Panc1 (cell line): ENCODE measurements at places on chromosomes 6 and 20.

DNA sequence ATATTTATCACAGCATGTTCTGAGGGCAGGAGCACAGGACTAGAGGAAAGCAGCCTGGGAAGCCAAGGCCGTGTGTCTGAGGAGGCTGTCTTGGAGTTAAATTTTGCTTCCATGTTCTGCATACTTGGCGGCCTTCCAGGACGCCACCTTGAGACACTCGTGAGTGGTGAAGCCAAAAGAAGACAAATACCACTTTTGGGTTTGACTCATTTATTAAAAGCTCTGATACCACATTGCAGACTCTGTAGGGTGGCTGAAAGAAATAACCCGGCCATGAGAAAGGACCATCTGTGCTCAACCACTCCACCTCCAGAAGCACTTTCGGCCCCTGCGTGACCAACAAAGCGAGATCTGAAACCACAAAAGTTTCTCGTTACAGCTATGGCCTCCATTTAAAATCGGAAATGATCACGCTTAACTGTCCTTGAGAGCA, 120.0 kb downstream of the TMEM242 start:
- no peak for DNase-seq

GRCh38 chr6:131061751-131062119, 1.3 kb downstream of the EPB41L2 start:
- no peak for DNase-seq

- DNase-seq: no peak
These were observed 381.6 kb upstream of the CNR1 start for GRCh38 chr6:88547768-88548167.

- no peak for DNase-seq
These were observed 132.3 kb downstream of the TINAG start for GRCh38 chr6:54440549-54440948.

- DNase-seq: no peak
These were observed 10.8 kb downstream of the DDO start for GRCh38 chr6:110404607-110405006.

GRCh38 chr6:107272246-107272645, 156.9 kb upstream of the BEND3 start:
- DNase-seq: no peak

DNA sequence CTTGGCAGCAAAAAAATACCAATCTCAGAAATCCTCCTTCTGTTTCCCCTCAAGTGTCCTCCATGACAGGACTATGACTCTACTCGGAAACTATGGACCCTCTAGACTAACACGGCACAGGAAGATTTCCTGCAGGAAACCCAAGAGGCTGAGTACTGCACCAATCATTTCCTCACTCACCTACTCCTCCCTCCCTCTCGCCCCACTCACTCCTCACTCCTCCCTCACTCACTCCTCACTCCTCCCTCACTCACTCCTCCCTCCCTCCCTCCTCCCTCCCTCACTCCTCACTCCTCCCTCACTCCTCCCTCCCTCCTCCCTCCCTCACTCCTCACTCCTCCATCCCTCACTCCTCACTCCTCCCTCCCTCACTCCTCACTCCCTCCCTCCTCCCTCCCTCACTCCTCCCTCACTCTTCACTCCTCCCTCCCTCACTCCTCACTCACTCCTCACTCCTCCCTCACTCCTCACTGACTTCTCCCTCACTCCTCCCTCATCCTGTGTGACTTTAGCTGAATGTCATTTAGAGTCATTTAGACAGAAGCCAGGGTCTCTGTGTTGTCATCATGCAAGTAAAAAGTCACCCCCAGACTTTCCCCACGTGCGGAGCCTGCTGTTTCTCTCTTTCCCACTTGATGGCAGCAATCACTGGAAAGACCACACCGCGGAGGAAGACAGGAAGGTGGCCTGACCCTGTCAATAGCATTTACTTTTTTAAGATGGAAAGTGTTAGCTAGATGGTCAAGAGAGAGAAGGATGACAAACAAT, 226.8 kb upstream of the PDE10A start:
- no peak for DNase-seq

GRCh38 chr6:23246896-23247295, 677.5 kb downstream of the HDGFL1 start:
- DNase-seq: no peak

DNA sequence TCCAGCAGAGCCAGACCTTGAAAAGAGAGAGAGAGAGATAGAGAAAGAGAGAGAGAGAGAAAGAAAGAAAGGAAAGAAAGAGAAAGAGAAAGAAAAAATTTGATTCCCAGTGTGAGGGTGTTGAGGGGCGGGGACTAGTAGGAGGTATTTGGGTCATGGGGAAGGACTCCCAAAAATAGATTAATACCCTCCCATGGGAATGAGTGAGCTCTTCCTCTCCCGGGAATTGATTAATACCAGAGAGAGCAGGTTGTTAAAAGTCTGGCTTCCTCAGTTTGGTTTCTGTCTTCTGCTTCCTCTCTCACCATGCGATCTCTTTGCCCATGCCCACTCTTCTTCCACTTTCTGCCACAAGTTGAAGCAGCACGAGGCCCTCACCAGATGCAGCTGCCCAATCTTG, 28.8 kb upstream of the CFAP206 start:
- DNase-seq: no peak

GRCh38 chr6:134230940-134231339, 87.0 kb downstream of the SGK1 start:
- no peak for DNase-seq

GRCh38 chr6:109767961-109768360, 76.9 kb downstream of the FIG4 start:
- DNase-seq: no peak

DNA sequence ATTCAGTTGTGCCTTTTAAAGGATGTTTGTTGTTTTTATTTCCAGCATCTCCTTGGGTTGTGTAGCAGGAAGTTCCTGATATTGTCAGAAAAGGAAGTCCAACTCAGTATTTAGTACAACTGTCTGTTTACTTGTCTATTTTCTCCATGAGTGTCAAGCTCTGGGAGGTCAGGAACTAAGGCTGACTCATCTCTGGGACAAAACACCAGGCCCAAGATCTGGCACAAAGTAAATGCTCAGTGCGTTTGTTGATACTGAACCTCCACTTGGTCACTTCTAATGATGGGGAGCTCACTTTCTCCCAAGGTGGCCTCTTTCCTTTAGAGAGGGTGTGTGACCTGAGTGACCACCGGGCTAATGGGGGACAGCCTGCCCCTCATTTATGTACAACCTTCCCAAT, 12.6 kb upstream of the PIGU start:
- no peak for DNase-seq

DNA sequence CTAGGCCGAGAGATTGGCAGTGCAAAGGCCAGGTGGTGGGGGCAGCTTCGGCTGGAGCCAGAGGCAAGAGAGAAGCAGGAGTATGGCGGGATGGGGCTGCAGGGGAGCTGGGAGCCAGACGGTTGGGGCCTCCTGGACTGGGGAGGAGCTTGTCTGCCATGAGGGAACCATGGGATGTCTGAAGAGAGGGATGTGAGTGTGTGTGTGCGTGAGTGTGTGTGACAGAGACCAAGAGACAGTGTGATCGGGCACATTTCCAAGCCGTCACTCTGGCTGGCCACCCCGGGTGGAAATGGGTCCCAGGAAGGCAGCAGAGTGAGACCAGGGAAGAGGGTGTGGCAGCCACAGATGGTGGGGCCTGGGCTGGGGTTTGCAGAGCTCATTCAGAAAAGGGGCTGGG, 13.8 kb downstream of the PHACTR3 start:
- no peak for DNase-seq

DNA sequence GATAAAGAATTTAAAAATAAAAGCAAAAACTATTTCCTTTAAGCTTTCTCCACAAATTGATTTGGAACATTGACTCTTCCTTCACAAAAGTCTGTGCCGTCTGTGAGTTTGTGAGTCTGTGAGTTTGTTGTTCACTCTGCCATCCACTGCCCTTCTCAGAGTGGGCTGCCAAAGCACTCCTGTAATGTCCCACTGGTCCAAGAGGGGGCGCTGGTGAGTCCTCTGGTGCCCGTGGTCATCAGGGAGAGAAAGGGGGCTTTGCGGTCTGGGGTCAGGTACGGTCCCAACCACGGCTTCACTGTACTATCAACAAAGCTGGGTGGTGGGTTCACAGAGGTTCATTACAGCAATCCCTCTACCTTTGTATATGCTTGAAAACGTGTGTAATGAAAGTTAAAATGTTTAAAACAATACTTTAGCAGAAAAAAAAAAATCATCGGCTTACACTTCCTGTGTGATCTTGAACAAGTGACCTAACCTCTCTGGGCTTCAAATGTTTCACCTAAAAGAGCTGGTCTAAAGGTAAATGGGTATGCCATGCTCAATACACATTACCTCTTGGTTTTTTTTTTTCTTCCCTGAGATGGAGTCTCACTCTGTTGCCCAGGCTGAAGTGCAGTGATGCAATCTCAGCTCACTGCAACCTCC, 5.6 kb upstream of the ANKRD60 start:
- DNase-seq: no peak

DNA sequence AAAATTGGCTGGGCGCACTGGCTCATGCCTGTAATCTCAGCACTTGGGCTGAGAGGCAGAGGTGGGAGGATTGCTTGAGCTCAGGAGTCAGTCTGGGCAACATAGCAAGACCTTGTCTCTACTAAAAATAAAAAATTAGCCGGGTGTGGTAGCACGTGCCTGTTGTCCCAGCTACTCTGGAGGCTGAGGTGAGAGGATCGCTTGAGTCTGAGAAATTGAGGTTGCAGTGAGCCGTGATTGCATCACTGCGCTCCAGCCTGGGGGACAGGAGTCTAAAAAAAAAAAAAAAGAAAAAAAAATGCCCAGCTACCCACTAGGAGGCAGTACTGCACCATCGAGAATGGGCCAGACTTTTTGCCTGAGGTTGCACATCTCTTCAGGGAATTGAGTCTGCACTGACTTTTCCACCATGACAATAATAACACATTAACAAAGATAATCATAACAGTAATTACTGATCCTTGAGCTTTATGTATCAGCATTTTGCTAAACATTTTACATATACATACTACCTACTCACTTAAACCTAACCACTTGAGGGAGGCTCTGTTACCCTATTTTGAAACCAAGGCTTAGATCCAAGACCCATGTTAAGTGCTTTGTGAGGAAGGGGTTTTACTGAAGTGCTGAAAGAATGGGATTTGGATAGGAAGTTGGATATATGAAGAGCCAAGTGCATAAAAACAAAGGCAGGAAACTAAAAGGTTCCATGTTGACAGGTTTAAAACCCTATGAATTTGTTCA, 21.0 kb downstream of the SRSF3 start:
- DNase-seq: no peak

DNA sequence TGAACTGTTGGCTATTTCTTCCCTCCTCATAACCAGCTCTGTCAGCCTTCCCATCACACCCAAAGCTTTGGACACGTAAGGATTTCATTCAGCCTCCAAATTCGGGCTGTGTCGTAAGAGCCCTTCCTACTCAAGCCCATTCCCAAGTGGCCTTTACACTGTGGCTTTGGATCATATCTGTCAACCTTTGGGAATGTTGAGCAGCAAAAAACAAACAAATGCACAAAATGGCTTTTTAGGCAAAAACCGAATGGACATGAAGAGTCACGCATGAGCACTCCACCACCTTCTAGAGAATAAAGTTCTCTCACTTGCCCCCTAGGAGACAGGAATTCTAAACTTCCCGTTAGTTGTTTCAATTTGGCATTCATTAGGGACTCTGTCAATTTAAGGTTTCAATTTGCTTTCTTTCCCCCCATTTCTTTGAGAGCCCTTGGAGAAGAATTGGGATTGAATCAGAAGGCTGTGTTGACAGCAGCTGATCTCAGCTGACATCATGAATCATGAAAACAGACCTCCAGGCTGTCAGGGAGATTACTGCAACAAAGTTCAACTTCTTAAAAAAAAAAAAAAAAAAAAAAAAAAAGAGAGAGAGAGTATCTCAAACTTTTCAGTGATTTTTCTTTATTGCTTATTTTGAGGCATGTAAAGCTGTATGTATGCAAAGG, 110.3 kb downstream of the BCAS1 start:
- DNase-seq: no peak

- no peak for DNase-seq
These were observed 35.0 kb upstream of the ID1 start for GRCh38 chr20:31570021-31570463.

DNA sequence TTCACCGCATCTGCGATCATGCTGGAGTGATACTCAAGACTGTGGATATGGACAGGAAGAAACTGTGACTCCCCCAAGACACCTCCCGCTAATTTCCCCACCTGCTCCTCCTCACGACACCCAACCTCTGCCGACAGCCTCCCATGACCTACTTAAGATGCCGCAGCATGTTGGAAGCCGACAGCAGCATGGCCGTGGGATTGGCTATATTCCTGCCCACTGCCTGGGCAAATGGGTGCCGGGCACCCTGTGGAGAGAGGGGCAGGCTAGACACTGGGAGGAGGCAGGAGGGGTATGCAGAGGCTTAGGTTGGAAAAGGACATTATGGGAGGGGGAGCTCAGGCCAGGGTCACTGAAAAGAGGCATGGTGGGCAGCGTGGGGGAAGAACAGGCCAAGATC, 4.5 kb downstream of the IDH3B start:
- no peak for DNase-seq

- no peak for DNase-seq
These were observed 93.8 kb upstream of the MARCKS start for GRCh38 chr6:113763311-113763766.

- no peak for DNase-seq
These were observed at the start of gene BCL2L1 for GRCh38 chr20:31722257-31723068. BCL2L1 (minus strand) TSS chr20:31722868; CDS start chr20:31722218, 650 bp downstream.

GRCh38 chr6:90860822-90861601, 274.1 kb upstream of the MAP3K7 start:
- DNase-seq: no peak

- DNase-seq: no peak
These were observed 516.3 kb downstream of the COL12A1 start for GRCh38 chr6:74689601-74690000.

DNA sequence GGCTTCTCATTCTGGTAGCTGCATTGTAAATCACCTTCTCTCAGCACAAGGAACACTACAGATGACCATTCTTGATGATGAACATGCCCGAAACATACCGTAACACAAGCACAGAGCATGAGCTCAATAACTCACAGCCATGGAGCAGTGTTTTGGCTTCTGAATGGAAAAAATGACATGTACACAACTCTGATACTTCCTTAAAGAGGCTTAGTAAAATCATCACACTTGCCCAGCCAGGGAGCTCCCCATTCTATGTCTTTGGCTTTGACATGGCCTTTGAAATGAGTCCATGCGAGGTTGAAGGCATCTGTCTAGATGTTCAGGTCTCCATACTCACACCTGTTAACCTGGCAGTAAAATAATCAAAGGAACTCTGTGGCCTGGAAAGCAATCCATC, 87.6 kb downstream of the MYB start:
- DNase-seq: no peak

- no peak for DNase-seq
These were observed 16.8 kb downstream of the RPL7L1 start for GRCh38 chr6:42896178-42896719.

- no peak for DNase-seq
These were observed 224.3 kb downstream of the UBE3D start for GRCh38 chr6:82841309-82841708.

GRCh38 chr6:41302638-41303037, 16.2 kb upstream of the TREM1 start:
- no peak for DNase-seq
